Esophagus mucosa (tissue), 1 donor: ENCODE measurements at places on chromosomes 2 and 18.
A peak's percentile ranks its signal among the peaks of the same experiment; 100 is the strongest.

DNA sequence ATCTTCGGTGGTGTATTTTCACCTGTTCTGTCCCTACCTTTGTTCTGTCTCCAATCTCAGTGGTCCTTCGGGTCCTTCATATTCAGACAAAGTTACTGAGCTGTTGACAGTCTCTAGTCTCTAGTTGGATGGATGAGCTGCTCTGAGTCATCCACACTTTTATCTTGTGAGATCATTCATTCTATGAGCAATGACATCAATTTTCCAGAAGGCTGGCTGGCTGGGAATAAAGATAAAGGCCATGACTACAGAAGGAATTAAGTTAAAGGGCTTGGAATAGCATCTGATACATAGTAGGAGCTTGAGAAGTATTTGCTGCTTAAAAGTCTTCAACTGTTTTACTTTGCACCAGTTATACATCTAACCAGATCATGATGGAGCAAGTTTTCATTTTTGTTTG, 43.1 kb upstream of the SLC39A10 start:
- no peak for ATAC-seq

DNA sequence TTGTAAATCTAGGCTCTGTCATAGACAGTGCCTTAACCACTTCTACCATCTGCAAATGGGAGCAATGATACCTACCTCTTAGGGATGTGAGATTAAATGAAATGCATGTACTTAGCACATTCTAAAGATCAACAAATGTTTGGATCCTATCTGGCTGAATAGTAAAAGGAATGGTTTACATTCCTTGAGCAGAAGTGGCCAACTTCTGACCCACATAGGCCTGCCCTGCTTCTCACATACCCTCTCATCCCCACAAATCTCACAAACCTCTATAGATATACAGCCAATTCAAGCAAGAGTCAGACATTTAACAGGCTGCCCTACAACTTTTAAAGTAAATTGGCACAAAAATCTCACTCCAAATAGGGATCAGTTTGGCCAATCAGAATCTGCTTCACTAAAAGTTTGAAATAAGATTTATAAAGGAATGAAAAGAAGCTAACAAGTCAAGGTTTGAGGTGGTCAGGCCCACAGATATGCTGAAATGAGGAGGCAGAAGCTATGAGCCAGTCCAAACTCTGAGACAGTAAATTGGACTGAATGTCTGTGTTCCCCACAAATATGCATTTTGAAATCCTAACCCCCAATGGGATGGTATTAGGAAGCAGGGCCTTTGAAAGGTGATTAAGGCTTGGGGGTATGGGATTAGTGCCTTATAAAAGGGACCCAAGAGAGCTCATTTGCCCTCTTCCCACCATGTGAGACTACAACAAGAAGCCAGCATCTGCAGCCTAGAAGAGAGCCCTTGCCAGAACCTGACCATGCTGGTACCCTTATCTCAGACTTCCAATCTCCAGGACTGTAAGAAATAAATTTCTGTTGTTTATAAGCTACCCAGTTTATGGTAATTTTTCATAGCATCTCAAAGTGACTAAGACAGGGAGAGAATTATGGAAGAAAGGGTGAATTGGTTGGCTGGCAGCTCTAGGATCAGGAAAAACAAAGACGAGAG, 227.8 kb upstream of the RBMS1 start:
- ATAC-seq, result no peak

DNA sequence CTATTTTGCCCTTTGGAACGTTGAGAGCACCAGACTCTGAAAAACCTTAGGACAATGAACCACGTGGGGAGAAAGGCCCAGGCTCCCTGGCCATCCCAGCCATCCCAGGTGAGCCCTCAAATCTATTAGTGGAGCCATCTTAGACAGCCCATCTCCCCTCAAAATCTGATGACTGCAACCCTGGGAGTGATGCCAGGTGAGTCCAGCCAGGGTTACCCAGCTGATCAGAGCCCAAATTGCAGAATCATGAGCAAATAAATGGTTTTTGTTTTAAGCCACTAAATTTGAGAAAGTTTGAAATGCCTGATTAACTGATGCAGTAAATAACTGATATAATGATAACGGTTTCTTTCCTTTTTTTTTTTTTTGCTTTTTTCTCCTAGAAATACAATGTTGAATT, 242.4 kb downstream of the GCA start:
- no peak for ATAC-seq

- peak; percentile 18 for ATAC-seq
Measured at GRCh38 chr2:121321476-121321875, 36.5 kb upstream of the TFCP2L1 start.

DNA sequence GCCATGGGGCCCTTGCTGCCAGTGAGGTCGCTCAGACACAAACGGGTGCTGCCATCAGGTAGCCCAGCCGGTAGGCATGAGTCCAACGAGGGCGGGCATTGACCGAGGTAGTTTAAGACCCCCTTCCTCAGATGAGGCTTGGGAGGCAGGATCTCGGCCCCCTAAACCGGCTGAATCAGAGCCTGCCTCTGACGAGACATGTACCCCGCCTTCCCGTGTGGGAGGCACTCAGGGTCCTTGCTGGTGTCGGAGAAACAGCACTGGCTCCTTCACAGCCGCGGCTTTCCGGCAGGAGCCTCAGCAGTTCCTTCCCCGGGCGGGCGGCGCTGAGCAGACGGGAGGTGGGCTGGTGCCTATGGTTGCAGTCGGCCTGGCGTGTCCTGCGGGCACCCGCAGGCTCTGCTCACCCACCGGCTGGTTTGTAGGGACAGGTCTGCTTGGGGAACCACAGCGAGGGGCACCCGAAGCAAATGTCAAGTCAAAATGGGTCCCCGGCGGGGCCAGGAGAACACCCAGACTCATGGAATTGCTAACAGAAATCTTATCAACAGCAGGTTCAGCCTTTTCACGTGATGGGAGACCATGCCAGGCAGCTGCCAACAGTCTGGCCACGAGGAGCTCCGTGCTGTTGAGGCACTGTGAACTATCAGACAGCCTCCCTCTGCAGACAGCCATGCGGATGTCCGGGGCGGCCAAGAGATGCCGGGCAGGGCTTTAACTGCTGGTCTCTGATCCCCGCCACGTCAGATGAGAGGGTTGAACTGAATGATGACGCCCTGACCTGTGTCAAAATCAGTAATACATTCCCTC, 2.8 kb downstream of the KCNG2 start:
- no peak for ATAC-seq

- no peak for ATAC-seq
Measured at GRCh38 chr2:216308576-216308975, 63.7 kb downstream of the MARCHF4 start.

DNA sequence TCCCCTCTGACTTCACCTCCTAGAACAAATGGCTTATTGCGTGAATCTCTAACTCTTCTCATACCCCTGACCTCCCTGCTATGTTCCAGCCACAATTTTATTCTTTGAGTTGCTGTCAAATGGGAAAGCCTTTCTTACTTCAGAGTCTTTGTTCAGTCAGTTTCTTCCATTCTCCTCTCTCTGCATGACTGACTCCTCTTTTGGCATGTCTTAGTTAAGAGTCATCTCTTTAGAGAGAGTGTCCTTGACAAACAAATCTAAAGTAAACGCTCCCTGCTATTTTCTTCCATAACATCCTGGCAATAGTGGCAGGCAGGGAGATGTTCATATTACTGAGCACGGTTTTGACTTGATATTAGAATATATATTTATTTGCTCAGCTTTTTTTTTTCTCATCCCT, 170.7 kb upstream of the ERBB4 start:
- peak; percentile 81 for ATAC-seq

DNA sequence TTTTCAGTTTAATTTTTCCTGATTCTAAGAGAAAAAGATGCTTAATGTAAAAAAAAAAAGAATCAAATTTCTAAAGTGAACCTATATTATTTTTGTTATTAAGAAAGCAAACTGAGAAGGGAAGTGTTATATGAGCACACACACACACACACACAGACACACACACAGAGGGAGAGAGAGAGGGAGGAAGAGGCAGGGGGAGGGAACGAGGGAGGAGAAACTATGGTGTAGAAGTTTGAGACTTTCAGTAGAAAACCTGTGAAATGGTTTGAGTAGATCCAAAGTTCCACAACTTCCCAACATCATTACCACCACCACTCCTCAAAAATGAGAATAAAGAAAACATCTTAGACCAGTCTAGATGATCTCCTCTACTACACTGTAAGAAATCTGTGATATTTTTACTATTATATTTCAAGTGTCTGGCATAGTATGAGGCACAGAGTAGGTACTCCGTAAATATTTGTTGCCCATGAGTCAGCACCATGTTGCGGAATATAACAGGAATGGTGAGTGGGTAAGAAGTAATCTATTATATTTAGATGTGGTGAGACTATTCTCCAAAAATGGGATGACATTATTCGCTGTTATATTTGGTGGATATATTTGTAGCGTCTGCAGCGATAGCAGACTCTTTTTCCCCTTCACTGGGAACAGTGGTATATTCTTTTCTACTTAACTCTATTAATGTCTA, 149.4 kb upstream of the DNMT3A start:
- no peak for ATAC-seq

DNA sequence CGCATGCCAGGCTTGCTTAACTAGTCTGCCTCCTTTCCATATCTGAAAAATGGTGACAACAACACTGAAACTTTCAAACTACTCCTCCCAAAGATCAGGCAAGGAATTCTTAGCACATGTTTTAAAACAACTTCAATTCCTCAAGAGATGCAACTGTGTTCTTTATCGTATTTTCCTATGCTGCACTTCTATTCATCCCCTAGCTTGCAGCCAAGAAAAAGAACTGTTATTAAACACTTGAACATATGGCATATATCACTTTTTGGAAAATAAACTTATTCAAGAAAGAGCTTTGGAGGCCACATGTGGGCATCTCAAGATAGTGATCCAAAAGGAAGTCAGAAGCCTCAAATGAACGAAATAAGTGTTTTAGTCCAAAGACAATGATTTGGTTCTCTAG, 75.6 kb upstream of the STAM2 start:
- ATAC-seq, result no peak

- ATAC-seq, result no peak
Measured at GRCh38 chr2:17317439-17317976, 200.7 kb downstream of the RAD51AP2 start.

GRCh38 chr2:58155160-58155778, 85.9 kb downstream of the FANCL start:
- peak; percentile 17 for ATAC-seq

- ATAC-seq, result peak; percentile 67
Measured at GRCh38 chr2:227370791-227371312, 8.3 kb downstream of the TM4SF20 start.

DNA sequence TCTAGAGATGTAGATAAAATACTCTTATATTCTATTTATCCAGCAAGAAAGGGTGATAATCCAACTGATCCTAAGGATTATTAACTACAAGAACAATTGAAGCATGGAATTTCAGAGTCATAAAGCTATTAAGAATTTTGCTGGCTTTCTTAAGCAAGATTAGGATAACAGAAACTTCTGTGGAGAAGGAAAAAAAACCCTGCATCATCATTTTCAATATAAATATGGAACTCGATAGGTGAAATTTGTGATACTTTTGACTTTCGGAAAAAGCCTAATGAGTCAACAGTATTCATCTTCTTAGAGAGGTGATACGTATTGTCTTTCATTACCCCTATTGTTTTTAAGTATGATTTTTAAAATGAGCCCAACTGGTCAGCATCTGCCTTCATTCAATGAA, 593.3 kb downstream of the CPS1 start:
- no peak for ATAC-seq

DNA sequence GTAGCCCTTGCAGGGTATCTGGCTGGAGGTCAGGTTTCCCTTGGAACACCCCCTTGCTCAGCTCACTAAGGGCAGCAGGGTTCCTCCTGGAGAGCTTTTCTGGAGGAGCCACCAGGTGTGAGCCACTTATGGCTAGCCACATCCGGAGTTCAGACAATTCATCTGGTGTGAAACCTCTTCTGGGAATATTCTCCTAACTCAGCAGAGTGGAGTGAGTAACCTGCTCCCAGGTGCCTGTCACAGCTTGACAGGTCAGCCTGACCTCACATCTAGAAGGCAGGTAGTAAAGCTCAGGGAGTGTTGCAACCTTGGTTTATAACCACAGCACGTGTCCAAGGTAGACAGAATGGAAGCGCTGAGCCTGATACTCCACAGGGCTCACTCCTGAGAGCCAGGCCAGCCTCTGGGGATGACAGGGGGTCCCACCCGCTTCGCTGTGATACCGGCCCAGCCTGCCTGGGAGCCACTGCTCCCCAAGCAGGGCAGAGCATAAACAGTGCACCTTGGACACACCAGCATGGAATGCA, 62.6 kb upstream of the TGFA start:
- ATAC-seq, result peak; percentile 95

GRCh38 chr2:44269831-44270230, 5.4 kb upstream of the SLC3A1 start:
- no peak for ATAC-seq

DNA sequence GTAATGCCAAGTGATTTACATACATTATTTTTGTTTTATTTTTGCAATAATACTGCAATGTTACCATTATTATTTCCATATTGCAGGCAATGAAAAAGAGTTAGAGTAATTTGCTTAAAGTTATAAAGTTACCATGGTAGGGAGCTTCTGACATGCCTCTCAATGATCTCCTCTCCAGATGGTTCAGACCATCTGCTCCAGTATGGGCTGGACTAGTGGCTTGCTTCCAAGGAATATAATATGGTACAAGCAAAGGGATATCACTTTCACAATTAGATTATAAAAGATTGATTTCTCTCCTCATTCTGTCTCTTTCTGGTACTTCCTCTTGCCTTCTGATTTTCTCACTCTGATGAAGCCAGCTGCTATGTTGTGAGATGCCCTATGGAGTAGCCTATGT, 245.4 kb downstream of the INSIG2 start:
- ATAC-seq, result no peak

- ATAC-seq, result no peak
Measured at GRCh38 chr2:98072442-98072841, 14.5 kb upstream of the VWA3B start.

- ATAC-seq, result no peak
Measured at GRCh38 chr2:152241948-152242729, 66.6 kb upstream of the STAM2 start.
